ENCODE measurements at places on chromosomes 5 and 9.

DNA sequence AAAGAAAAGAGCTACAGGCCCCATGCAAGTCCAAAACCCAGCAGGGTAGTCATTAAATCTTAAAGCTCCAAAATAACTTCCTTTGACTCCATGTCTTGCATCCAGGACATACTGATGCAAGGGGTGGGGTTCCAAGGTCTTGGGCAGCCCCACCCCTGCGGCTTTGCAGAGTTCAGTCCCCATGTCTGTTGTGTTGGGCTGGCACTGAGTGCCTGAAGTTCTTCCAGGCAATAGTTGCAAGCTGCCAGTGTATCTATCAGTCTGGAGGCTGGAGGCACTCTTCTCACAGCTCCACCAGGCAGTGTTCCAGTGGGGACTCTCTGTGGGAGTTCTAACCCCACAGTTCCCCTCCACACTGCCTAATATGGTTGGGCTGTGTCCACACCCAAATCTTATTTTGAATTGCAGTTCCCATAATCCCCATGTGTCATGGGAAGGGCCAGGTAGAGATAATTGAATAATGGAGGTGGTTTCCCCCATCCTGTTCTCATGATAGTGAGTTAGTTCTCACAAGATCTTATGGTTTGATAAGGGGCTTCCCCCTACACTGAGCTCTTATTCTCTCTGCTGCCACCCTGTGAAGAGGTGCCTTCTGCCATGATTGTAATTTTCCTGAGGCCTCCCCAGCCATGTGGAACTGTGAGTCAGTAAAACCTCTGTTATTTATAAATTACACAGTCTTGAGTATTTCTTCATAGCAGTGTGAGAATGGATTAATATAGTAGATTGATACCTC, 237.5 kb upstream of the ADRA1B start:
- DNase-seq, result no peak

GRCh38 chr9:80555782-80556325, 984.1 kb downstream of the TLE4 start:
- no peak for DNase-seq

- DNase-seq, result no peak
Observed at GRCh38 chr9:120919843-120920805, 6.5 kb downstream of the TRAF1 start.

DNA sequence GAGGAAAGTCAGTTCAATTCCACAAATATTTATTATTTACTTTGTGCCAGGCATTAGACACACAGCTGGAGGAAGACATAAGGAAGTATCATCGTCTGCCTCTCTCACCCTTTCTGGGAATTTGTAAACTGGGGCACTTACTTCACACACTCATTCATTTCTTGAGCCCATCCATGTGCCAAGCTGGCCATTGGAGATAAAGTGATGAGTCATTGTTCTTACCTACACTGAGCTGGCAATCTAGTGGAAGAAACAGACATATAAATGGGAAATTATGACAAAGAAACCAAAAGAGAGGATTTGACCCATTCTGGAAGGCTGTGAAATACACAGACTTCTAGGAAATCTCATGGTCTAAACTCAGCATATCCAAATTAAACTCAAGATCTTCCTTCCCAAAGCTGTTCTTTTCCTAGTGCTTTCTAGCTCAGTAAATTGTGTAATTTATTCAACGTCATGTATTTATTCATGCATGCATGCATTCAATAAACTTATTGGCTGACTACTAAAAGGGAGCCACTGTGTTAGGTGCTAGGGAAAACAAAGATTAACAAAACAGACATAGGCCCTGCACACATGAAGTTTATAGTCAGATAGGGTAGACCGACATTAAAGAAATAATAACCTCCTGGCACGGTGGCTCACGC, 65.3 kb downstream of the SH3RF2 start:
- no peak for DNase-seq

- DNase-seq, result peak; percentile 98
Observed at GRCh38 chr9:85741875-85742596, at the start of gene AGTPBP1. Gene AGTPBP1, minus strand, starts transcription at chr9:85741954. Its CDS starts 29,421 bp downstream, at chr9:85712533.

GRCh38 chr5:78405829-78406750, 45.7 kb downstream of the SCAMP1 start:
- DNase-seq, result no peak

DNA sequence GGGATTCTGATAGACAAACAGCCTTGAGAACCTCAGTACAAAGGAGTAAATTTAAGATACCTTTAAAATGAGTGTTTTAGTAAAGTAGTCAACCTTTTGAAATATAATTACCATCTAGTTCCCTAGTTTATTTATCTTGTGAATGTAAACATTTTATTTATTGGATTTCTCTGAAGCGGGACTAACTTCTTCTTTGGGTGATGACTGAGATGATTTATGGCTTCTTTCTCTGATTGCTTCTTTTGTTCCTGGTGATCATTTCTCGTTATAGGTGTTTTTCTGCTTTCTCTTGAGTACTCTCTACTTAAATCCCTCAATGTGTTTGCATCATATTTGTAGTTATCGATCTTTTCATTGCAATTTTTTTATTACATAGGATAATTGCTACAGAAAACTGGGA, 33.2 kb downstream of the PRDM6 start:
- DNase-seq, result no peak

DNA sequence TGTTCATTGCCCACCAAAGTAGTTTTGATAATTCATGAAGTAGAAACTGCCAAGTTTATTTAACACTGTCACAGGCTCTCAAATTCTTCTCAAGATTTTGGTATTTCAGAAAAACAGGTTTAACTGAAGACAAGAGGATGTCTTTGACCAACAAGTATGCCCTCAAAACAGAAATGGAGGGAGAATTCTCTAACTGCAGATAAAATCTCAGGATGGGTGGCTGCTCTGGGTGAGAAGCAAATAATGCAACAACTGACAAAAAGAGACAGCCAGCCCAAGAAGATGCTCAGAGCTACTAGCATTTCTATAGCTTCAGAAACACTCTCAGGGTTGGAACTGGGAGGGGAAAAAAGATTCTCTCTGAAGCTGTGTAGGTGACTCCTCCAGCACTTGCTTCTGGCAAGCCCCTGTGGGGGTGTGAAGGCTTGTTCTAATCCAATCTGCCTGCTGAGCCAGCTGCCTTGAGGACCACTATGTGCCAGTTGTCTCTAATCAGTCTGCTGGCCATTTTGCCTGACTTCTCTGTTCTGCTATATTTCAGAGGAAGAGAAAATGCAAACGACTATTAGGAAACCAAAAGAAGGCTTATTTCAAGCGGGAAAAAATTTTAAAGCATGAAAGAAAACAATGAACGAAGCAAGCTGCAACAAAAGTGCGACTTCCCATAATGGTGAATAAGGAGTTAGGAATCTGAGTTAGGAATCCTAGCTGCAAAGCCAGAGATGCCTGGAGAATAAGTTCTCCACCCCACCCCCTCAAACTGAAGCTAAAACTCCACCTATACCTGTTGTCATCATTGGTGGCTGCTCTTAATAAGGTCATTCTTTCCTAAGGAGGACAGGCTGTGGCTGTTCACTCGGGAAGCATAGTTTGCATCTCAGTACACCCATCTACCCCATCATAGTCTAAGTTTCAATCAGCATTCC, 147.5 kb downstream of the GNAQ start:
- DNase-seq, result no peak

DNA sequence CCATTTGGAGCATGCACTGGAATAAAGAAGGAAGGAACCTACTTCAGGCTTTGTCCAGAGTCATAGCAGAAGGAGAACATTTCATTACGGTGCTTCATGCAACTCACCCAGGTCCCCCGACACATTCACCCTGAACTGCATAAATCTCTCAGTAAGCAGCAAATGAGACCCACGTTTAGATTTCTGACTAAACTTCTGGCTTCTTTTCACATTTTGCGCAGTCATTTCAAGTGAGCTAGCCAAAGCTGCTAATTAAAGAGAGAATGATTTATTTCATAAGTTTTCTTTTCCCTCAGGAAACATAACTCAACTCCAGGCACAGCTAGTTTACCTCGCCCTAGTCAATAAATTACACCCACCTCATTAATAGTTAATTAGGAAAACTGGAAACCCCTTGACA, 88.6 kb upstream of the GAS1 start:
- DNase-seq, result no peak

DNA sequence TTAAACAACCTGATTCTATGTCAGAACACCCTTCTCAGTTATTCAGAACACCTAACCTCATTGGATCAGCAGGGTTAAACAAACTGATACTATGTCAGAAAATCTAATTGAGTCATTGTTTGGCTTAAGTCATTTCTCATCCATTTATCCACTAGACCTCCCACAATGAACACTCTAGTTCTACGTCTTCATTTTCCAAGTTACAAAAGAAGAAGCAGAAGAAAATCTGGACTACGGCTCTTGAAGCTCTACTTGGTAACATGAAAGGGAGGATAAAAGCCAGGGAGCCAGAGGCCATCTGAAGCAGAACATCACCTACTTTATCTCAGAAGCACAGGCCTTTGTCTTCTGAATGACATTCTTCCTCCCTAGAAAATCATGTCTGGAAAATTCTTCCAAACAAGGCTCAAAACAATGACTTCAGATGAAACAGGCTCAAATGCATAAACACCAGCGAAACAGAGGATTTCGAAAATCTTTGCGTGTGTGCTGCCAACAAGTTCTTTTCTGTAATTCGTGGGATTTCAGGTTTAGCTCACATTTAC, 35.4 kb upstream of the TGFBI start:
- no peak for DNase-seq

- DNase-seq, result no peak
Observed at GRCh38 chr5:174145821-174146220, 100.3 kb downstream of the NSG2 start.

GRCh38 chr9:10254338-10254737, 358.5 kb downstream of the PTPRD start:
- no peak for DNase-seq

GRCh38 chr5:147216552-147217154, 18.2 kb upstream of the STK32A start:
- DNase-seq, result no peak

GRCh38 chr9:127867356-127868277, 9.9 kb downstream of the AK1 start:
- DNase-seq, result no peak

- DNase-seq, result no peak
Observed at GRCh38 chr9:14071484-14071883, 242.5 kb downstream of the NFIB start.

GRCh38 chr5:74392711-74393351, 247.7 kb downstream of the ENC1 start:
- DNase-seq, result no peak

GRCh38 chr9:15642369-15642962, 89.6 kb downstream of the CCDC171 start:
- DNase-seq, result no peak

DNA sequence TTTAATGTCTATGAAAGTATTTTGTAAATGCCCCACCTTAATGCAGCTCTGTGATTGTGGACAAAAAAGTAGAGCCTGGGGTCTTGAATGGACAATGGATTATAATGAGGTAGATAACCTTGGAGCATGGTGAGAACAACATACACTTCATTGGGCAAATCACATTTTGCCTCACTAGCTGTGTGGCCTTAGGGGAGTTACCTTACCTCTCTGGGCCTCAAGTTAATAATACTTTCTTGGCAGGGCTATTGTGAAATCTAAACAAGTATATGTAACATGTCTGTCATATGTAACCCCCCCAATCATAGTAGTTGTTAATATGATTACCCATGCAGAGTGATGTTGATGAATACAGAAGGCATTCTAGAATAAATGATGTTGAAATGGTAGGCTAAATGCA, 213.6 kb upstream of the ANKRD55 start:
- DNase-seq, result no peak

DNA sequence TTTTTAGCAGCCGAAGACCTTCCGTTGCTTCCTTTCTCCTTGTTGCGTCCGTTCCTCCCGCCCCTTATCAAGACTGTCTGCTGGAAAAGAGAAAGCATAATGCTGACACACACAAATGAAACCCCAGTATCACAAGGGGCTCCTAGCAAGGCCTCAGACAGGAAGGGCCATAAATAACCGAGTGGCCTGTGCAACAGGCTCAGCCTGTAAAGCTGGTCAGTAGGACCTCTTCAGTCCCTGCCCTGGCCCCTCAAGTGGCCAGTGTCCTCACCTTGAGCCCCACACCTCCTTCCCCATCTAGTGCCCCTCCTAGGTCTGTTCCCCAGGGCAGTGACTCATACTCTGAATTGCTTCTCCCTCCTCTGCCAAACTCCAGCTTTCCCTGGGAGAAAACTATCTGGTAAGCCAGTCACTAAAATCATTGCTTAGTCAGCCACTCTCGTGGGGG, 174.6 kb upstream of the IL12B start:
- DNase-seq, result no peak

DNA sequence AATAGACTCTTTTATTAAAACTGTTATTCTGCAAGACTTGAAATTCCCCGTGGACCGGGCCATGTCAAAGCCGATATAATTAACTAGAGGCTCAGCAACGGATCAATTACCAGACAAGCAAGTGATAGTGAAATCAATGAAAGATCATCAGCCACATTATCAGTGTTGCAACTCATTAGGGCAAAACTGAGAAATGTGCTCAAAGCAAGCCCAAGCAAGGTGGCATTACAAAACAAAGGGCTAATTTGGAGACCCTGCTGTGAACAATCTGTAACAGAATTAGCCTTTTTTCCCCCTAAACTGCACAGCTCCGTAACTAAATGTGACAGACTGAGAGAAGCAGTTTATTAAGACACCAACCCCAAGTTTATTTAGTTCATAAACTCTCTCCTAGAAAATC, 140.3 kb downstream of the BNC2 start:
- DNase-seq, result no peak

DNA sequence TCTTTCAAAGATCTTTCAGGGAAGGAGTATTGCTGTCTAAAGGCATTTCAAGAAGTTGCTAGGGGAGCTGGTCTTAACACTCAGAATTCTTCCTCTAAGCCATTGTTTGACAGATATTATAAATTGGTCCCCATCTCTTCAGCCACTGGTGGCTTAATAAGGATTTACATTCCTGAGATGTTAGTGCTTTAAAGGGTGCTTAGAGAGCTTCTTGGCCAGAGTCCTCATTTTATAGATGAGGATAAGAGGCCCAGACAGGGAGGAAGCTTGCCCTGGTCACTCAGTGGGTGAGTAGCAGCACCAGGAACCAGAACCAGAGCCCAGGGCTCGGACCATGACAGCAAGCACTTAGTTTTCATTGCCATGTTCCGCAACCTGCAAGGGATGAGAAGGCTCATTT, 53.2 kb downstream of the GALNT10 start:
- no peak for DNase-seq

DNA sequence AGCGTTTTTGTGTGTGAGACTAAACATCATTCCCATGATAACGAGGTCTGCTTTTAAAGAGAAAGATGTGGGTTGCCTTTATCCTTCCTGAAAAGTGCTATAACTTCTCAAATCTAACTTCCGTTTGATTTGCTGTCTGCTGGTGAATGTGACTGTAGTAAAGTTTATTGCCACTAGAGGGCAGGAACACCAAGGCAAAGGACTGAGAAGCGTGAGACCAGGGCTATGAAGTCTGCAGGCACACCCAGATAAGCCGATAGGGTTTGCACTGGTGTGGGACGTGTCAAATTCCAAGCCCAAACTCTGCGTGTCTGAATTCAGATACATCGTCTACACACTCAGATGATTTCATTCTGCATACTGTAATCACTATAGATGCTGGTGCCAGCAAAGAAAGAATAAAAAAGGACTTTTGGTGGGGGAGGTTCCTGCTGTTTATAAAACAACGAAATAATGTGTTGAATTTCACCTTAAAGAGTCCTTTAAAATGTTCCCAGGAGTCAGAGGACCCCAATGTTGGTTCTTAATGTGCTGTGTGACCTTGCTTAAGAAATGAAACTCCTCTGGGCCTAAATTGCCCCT, 87.2 kb downstream of the PTTG1 start:
- DNase-seq, result no peak
